ENCODE measurements at places on chromosomes 11 and 22.

- no peak for DNase-seq
Observed at GRCh38 chr11:20875889-20876288, 206.5 kb downstream of the NELL1 start.

- no peak for DNase-seq
Observed at GRCh38 chr11:116997071-116997470, 101.2 kb downstream of the SIK3 start.

DNA sequence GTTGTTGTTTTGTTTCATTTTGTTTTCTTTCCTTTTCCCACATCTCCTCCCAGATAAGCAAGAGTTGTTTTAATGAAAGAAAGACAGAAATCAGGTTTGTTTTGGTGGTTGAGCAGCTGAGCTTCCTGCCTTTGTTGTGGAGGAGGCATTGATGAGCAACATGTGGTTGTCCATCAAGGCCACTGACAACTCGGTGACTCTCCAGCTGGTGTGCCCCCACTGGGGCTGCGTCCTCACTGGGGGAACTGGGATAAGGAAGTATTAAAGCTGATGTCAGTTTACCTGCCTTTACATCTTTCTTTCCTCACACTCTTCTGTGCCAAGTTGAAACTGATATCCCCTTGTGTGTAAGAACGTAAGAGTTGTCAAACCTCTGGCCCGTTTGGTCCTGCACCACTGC, 5.9 kb downstream of the VPS26B start:
- no peak for DNase-seq

DNA sequence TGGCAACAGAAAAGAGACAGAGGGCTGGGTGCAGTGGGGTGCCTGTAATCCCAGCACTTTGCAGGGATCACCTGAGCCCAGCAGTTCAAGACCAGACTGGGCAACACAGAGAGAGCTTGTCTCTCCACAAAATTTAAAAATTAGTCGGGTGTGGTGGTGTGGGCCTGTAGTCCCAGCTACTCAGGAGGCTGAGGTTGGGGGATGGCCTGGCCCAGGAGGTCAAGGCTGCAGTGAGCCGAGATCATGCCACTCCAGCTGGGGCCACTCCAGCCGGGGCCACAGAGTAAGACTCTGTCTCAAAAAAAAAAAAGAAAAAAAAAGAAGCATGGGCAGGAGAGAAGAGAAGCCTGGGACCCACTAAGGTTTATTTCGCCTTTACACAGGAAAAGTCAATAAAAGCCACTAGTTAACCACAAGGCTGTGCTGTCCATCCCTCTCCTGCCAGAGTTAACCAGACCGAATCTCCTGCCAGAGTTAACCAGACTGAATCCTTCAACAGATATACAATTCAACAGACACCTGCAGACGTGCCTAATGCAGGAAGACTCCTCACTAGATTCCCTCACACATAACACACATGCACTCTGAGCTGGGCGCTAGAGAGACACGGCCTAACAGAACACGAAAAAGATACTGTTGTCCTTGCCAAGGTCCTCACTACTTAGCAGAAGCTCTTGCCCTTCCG, 29.8 kb downstream of the MICAL3 start:
- no peak for DNase-seq

DNA sequence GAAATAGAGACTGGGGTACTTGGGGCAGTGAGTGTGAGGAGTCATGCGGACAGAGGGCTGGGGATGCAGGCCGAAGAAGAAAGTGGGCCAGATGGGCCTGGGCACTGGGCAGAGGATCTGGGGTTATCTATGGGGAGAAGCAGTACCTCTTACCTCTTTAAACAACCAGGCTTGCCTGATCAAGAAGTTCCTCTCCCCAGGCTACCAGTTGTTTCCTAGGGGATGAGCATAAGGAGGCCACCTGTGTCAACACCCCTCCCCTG, 98.4 kb upstream of the PITPNB start:
- DNase-seq, result no peak

- no peak for DNase-seq
Observed at GRCh38 chr11:65403607-65404121, 17.2 kb downstream of the FRMD8 start.

DNA sequence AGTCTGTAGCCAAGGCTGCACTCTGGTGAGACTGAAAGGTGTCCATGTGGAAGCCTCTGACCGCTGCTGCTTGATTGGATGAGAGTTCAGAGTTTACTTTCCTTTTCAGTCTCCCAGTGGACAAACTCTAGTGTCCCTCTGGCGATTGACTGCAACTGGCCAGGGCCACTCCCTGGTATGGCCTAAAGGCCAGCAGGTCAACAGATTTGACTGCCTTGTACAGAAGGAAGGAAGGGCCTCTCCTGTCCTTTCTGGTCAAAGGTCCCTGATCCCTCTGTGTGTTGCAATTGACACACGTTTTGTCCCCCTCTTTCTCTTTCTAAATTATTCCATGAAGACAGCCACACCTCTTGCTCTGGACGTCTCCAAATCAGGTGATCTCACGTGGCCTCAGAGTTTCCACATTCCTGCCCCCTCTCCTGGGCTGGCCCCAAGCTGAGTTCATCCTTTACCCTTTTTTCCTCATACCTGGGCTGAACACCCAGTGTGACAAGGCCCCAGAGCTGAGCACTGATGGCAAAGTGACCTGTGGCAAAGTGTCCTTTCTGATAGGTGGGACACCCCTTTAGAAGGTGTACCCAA, 18.7 kb upstream of the FBLN1 start:
- no peak for DNase-seq

DNA sequence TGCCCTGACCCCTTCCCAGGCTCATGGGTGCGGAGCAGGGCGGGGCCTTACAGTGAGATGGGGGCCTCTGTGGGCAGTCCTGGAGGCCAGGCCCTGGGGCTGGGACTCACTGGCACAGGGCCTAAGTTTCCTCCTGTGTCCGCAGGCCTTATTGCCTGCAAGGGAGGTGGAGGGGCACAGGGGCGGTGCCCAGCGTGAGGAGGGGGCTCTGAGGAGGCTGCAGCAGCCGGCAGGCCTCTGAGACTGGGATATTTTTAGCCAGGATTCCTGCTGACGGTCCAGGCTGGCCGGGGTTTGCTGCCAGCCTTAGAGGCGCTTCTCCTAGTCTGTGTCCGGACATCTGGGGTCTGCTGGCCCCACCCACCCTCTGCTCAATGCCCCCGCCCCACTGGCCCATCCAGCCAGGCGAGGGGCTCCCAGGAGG, 5.7 kb upstream of the RTN4R start:
- no peak for DNase-seq

GRCh38 chr22:46078241-46079092, 71.9 kb upstream of the PPARA start:
- DNase-seq, result no peak

DNA sequence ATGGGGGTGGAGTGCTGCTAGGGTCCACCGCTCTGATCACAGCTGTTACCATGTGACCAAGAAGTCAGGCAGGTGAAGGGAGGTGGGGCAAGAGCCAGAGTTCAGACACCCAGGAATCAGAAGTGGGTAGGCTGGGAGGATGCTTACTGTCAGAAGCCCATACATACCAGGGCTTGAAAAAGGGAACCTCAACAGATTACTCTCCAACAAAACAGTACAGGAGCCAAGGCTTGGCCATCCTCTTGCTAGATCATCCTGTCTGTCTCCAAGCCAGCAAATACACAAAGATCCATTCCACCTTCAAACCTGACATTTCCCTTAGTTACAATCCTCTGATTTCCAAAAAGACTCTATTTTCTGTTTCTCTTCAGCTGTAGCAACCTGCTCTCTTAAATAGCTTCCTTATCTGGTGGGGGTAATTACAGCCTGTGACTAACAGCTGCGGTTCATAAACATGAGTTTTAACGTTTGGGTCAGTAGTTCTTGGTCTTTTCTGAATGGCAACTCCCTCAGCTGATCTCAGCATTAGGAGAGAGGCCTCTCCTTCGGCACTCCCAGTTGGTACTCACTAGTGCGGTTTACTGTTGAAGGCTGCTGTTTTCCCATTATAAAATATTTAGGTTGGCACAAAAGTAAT, 31.1 kb upstream of the WT1 start:
- no peak for DNase-seq

GRCh38 chr11:72579816-72580641, 94.2 kb downstream of the PDE2A start:
- no peak for DNase-seq

DNA sequence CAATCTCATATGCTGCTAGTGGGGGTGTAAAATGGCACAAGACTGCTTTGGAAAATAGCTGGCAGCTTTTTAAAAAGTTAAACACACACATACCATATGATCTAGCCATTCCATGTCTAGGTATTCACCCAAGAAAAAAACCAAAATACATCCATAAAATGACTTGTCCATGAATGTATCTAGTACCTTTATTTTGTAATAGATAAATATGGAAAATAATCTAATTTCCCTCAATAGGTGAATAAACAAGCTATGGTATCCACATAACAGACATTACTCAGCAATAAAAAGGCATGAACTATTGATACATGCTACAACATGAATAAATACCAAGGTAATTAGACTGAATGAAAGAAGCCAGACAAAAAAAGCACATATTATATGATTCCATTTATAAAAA, 22.9 kb downstream of the RNF141 start:
- no peak for DNase-seq

DNA sequence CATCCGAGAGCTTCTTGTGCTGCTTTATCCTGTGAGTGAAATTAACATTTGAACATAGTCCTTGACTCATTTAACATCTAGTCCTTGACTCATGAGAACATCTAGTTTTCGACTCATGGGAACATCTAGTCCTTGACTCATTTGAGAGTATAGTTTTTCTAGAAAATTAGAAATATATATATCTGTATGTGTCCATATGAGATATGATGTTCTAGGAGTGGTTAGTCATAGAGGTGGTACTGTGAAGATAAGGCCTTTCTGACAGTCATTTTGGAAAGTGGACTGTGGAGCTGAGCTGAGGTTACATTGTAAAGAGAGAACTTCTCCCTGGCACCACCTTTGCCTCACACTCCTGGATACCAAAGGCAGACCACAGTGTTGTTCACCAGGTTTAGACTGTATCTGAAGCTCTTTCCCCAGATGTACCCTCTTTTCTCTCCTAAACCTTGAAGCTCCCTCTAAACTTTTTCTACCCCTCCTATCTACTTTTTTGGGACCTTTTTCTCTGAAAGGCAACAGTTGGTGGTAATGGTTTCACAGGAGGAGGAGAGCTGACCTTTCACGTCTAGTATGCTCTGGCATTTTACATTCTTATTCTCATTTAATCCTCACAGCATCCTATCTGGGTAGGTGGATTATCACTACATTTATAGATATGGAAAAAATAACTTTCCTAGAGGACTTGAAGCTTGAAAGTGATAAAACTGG, 67.2 kb downstream of the PPP2R1B start:
- DNase-seq, result no peak

DNA sequence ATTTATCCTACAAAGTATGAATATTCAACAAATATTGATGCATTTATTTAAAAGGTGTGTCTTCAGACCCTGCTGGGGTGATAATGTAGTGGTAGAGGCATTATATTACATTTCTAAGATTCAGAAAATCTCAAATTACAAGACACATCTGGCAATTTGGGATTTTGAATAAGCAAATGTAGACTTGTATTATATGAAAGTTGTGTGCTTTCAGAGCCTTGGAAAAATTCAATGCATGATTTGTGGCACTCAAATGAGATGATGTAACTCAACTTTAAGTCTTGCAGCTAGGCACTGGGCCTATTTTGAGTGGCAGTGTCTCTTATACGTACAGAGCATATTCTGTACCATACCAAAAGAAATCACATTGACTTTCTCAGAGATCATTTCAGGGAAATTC, 214.4 kb downstream of the ETS1 start:
- no peak for DNase-seq

DNA sequence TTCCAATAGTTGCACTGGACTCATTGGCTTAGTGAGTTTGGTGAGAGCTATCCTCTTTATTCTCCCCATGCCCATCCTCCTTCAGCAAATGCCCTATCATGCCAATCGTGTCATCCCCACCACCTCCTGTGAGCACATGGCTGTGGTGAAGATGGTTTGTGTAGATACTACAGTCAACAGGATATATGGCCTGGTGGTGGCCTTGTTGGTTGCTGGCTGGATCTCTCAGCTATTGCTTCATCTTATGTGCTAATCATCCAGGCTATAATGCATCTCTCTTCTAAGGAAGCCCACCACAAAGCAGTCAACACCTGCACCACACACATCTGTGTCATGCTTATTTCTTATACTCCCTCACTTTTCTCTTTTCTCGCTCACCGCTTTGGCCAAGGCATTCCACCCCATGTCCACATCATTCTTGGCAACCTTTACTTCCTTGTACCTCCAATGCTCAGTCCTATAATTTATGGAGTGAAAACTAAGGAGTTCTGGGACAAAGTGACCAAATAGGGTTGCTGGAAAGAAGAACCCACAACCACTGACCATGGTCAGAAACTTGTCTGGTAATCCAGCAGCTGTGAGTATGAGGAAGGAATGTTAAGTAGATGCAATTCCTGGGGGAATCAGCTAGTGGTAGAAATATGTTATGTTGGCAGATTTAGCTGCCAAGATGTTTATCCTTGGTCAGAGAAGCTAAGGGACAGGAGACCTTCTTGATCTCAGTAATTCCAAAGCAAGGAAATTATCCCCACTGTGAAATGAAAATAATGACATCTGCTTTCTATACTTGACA, 16.3 kb upstream of the OR56B1 start:
- no peak for DNase-seq

DNA sequence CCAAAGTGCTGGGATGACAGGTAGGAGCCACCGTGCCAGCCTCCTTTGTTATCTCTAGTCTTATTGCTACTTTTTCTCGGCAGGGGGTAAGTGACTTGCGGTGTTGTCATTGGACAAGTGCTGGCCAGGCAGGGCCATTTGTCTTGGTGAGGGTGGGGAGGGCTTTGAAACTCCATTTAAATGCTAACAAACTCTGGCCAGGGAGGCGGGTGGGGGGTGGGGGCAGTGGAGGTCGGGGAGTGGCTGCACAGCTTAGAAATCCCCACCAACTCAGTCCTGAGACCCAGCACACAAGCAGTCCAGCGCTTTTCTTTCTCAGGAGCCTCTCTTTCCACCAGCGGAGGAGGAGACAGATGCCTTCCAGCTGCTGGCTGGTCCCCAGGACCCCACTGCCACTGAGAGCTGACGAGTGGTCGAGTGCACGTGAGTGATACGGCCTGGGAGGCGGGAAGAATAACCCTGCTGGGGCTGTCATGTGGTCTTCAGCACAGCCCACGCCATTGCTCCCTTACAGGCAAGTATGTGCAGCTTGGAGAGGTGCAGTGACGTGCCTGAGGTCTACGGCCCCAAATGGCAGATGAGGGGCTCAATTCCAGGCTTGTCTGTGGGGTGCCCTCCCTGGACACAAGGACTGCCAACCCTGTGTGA, 24.2 kb upstream of the OSBPL5 start:
- DNase-seq, result no peak

DNA sequence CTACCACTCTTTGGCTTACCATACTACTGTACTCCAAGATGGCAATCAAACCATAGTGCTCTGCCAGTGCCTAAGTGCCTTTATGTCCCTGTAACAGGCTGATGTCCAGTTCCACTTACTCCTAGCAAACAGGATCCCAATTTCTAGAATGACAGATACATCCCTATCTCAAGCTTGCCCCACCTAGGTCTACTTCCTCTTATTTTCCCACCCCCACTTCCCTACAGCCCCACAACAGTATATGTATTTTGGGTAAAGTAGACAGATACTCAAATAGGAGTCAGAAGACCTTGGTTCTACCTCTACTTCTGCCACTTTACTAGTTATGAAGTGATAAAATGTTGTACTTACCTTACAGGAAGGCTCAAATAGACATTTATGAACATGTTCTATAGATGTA, 24.1 kb downstream of the SIK3 start:
- DNase-seq, result no peak

- DNase-seq, result no peak
Observed at GRCh38 chr11:73142128-73142377, at the start of gene FCHSD2. TSS of gene FCHSD2 (minus strand) at chr11:73142318. CDS start at chr11:73141877, 441 bp downstream.
